ENCODE measurements at places on chromosomes 3 and 15.

- no peak for DNase-seq
Observed at GRCh38 chr3:190012314-190012782, 108.3 kb downstream of the P3H2 start.

DNA sequence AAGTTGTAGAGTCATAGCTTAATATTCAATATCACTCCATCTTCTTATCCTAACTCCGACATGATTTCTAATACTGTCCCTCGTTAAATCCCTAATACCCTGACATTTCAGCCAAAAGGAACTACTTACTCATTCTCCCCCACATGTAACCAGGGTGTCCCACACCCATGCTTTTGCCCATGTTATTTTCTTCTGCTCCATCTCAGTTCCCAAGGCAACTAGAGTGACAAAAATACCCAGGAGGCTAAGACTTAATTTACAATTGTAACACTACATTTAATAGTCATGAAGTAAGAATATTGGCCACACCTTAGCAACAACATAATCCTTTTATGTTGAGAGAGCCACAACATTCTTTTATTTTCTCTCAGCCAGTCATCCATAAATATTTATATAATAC lies 248.5 kb upstream of the TGFBR2 start:
- no peak for DNase-seq

DNA sequence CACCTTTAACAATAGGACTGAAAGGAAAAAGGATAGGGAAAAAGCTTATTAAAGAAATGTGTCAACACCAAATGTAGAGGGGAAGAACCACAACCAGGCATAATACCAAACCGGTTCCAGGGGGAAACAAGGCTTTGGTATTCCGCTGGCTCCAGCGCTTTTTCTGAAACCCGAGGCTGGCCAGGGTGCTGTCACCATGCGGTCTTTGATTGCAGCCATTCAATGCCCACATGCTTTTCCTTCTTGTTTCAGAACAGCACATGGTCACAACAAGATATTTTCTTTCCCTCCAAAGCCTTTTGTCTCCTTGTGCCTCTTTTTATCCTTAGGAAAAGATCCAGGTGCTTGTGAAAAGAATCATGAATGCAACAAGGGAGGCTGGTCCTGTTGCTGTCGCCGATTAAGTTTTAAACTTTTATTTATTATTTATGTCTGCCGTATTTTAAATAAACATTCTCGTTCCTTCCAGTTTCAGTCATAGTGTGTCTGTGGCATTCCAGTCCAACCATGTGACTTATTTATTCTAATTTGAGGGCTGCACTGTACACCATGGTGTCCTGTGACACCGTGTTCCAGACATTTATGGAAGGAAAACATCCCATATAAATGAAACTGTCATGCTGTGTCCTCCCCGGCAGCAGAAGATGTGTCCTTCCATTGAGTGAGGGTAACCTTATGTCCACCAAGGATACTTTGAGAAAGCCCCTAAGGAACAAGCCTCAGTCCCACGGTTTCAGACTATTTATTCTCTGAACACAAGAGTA lies 41.1 kb downstream of the CCK start:
- no peak for DNase-seq

GRCh38 chr3:130729154-130729553 lies 17.5 kb downstream of the PIK3R4 start:
- no peak for DNase-seq

- DNase-seq: no peak
Observed at GRCh38 chr3:115789481-115789880, 166.2 kb downstream of the GAP43 start.

GRCh38 chr15:96728591-96728990 lies 398.1 kb downstream of the NR2F2 start:
- DNase-seq: no peak

- no peak for DNase-seq
Observed at GRCh38 chr15:80638553-80639167, 56.5 kb upstream of the ABHD17C start.

DNA sequence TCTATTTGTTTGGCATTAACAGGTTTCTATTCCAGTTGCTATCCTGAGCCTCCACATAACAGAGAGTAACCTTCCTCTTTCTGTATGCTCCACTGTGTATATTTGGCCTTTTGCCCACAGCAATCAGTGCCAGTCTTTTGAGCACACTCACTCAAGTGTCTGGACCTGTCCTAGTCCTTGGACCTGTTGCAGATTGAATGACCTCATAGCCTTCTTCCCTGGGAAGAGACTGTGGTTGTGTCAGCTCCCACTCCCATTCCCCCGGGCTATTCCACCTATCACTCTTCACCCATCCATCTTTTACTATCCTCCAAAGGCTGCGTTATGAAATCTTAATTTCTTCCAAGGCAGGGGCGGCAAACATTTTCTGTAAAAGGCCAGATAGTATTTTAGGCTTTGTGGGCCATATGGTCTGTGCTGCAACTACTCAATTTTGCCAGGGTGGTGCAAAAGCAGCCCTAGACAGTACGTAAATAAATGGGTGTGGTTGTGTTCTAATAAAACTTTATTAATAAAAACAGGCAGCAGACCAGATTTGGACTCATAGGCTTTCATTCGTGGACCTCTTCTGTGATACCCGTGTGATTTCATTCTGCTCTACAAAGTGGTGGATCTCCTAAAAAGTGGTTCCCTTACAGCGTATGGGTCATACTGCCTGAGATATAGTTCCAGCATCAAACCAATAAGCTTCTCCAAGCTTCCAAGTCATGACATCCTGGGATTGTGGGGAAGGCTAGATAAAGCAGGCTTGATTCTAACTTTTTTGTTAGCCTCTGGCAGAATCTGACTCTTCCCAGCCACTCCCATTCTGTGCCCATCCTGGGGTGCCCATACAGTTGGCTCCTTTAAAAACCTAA lies 57.4 kb downstream of the CDAN1 start:
- no peak for DNase-seq

- DNase-seq: no peak
Observed at GRCh38 chr3:5302661-5303060, 115.2 kb downstream of the EDEM1 start.

- DNase-seq: no peak
Observed at GRCh38 chr3:42349765-42350594, 60.4 kb downstream of the LYZL4 start.

- no peak for DNase-seq
Observed at GRCh38 chr3:87272718-87273341, 3.6 kb downstream of the POU1F1 start.

GRCh38 chr15:53251523-53251922 lies 461.4 kb upstream of the ONECUT1 start:
- no peak for DNase-seq

DNA sequence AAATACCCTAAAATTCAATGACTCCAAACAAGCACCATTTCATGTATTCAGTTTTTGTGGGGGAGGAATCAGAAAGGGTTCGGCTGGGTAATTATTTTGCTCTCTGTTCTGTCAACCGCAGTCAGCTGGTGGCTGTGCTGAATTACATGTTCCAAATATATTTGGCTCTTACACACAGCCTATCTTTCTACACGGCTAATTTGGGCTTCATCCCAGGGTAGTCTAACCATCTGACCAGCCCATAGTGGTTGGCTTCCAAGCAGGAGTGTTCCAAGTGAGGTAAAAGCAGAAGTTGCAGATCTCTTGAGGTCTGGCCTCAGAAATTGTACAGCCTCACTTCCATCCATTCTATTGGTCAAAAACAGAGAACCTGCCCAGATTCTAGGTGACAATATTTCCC lies 760.8 kb upstream of the SEMA6D start:
- no peak for DNase-seq

DNA sequence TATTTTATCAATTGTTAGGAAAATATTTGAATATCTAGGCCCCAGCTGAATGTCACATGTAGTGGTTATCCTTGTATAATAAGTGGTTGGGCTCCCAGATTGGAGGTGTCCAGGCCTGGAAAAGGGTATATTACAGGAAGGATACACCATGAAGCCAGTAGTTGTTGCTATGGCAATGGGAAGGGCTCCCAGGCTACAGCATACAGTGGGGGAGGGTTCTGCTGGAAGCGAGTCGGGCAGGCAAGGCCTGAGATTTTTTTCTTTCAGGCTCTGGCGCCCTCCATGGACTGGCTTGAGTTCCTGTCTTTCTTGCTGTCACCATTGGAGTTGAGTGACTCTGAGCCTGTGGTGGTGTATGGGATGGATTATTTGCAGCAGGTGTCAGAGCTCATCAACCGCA lies 8.9 kb downstream of the ECE2 start:
- DNase-seq: no peak
